HepG2 (cell line): ENCODE measurements at places on chromosomes 1 and 21. TPM values are rescaled to one million over a fixed set of nuclear protein-coding genes. Genes with fewer than 3 reads are reported as not detected.
A peak's percentile ranks its signal among the peaks of the same experiment; 100 is the strongest.

DNA sequence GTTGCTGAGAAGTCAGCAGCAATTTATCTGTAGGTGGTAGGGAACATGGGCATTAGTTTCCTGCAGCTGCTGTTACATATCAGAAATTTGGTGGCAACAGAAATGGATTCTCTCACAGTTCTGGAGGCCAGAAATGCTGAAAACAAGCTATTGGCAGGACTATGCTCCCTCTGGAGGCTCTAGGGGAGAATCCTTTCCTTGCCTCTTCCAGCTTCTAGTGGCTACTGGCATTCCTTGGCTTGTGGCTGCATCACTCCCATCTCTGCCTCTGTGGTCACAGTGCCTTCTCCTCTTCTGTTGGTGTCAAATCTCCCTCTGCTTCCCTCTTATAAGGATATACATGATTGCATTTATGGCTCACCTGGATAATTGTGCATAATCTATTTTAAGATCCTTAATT is 2.5 kb upstream of the SFT2D2 start:
- no peak for DNase-seq

DNA sequence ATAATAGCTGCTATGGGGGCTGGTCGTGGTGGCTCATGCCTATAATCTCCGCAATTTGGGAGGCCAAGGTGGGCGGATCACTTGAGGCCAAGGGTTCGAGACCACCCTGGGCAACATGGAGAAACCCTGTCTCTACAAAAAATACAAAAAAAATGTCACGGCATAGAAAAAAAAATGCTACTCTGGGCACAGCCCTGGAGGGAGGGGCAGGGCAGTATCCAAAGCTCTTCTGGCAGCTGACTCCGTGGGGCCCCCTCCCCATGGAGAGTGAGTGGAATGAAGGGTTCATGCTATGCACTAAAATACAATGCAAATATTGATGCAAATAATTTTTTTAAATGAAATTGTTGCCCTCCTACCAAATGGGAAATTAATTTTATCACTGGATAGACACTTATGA is 78.7 kb downstream of the DESI2 start:
- no peak for DNase-seq

GJC2 gene
- polyA plus RNA-seq = 1.6 and 2.5 TPM in 2 replicates

- DNase-seq = peak; percentile 53
Measured at GRCh38 chr1:186849271-186849671, 20.5 kb downstream of the PLA2G4A start.

GRCh38 chr1:114181356-114181755 is 27.7 kb upstream of the SYT6 start:
- no peak for DNase-seq

DNA sequence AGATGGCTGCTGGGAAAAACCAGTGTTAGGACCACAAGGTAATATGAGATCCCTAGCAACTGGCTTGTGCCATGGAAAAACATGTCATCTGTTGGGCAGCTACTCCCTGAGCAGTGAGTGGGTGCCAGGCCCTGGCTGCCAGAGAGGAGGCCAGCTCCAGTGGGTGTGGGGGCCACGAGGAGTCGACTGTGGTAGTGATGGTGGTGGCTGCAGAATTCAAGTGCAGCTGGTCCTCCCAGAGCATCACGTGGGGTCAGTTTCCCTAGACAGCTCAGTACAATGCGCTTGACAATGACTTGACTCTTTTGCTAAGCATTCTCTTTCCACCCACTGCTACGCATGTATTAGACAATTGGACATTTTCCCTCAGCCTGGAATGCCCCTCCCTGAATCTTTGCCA is 14.5 kb upstream of the CDC42 start:
- DNase-seq = no peak

DNA sequence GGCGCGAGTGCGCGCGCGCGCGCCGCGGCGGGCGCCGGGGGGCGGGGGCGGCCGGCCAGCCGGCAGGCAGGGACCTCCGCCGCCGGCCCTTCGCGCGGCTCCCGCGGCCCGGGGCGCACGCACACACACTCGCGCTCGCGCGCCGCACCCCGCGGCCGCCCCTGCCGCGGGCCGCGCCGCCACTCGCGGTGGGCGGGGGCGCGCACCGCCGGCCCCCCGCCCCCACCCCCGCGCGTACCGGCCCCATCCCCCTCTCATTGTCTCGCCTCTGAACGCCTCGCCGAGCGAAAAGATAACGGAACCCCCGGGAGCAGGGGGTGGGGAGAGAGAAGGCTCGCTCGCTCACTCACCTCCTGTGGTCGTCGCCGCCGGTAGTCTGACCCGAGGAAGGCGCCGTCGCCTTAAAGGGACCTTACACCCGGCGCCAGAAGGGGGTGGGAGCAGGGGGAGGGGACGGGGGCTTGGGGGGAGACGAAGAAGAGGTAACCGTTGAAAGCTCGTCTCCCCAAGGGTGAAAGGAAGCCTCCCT is 428 bp downstream of the POGZ start:
- DNase-seq = peak; percentile 41

- no peak for DNase-seq
Measured at GRCh38 chr1:7350804-7351203, 420.3 kb upstream of the VAMP3 start.

PRR9 gene
- not detected in 2 replicates for polyA plus RNA-seq

GNAT2 gene
- 0.08 TPM in 1 of 2 replicates, not detected in the other for polyA plus RNA-seq
